Activated CD4-positive, alpha-beta T cell treated with anti-CD3 and anti-CD28 coated beads for 1 hour (primary cell): ENCODE measurements at places on chromosomes 4 and X.

- DNase-seq: no peak
These were observed 15.9 kb downstream of the RGS12 start for GRCh38 chr4:3308691-3309090.

DNA sequence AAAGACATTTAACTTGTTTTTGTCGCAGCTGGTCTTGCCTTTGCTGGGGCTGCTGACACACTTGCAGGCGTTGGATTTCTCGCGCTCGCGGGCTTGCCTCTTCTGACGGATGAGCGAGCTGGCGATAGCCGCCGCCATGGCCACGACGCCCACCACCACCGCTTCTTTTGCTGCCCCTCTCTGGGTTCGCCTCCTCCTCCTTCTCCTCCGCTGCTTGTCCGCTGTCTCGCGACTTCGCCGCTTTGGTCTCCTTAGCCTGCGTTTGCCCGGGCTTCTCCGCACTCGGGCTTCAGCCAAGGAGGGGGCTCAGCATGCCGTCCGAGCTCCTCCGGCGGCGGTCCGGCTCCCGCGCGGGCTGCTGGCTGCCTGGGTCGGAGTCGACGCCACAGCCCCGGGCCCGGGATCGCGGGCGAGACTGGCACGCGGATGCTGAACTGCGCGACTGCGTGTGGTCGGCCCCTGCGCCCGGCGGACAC lies 613 bp downstream of the FGF13 start:
- no peak for DNase-seq

DNA sequence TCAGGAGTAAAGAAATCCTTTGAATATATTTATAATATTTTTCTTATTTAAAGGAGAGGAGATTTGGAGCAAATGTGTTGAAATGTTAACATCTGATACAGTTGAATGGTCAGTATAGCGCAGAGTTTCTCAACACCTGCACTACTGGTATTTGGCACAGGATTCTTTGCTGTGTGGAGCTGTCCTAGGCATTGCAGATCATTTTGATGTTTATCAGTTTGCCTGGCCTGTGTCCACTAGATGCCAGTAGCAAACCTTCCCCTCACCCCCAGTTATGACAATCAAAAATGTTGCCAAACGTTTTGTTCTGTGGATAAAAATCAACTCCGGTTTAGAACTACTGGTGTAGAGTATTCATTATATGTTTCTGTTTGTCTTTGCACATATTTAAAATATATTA lies 765.3 kb upstream of the SLIT2 start:
- no peak for DNase-seq

- DNase-seq: no peak
These were observed 657.2 kb upstream of the DIAPH2 start for GRCh38 chrX:96027407-96027806.

GRCh38 chr4:67701517-67701850 lies 529 bp upstream of the UBA6 start:
- DNase-seq: no peak

- DNase-seq: no peak
These were observed 208.8 kb upstream of the VEGFC start for GRCh38 chr4:177001271-177002175.

- DNase-seq: no peak
These were observed 134.1 kb upstream of the MAMLD1 start for GRCh38 chrX:150229030-150229429.

DNA sequence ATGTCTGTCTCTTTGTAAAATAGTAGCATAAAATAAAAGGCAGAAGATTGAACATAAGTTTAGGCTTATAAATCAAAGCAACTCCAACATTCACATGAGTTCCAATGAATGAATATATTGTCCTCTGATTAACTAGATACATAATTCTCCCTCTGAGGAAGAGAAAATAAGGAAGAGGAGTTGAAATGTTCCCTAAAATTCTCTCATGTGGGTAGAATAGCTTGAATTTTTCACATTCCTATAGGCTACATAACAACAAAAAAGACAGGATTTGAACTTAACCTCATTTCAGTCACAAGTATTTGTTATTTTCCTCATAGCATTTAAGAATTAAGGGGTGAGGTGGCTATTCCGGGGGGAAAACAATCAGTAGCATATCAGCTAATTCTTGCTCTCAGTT lies 462.4 kb upstream of the NDST4 start:
- no peak for DNase-seq

- no peak for DNase-seq
These were observed 121.5 kb downstream of the DCTD start for GRCh38 chr4:182795446-182796238.

DNA sequence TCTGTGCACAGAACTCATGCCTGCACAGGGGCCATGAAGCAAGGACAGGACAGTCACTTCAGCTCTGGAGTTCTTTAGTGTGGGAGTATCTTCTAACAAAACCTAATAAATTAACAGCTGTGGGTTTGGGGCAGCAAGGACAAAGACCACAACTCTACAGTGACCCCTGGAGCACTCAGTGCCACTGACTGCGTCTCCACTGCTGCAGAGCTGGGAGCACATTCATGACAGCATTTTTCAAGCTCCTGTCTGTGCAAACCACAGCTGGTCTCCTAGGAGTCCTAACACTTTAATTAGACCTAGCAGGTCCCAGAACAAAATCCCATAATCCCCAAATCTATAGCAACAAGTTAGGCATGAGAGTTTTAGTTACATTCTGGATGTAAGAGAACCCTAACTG lies 76.5 kb downstream of the RTL9 start:
- no peak for DNase-seq

GRCh38 chr4:11415409-11416070 lies 13.2 kb downstream of the HS3ST1 start:
- DNase-seq: no peak
